ENCODE measurements at places on chromosomes 1 and 21. TPM values are rescaled to one million over a fixed set of nuclear protein-coding genes. Genes with fewer than 3 reads are reported as not detected.
A peak's percentile ranks its signal among the peaks of the same experiment; 100 is the strongest.

GRCh38 chr1:157045250-157046218 lies at the start of gene ARHGEF11:
TSS of gene ARHGEF11 (minus strand) at chr1:157045742. CDS start at chr1:157044330, 1,412 bp downstream.
- no peak within 1 kb of the TSS for H3K27ac ChIP-seq
- peak within 1 kb of the TSS; percentile 23 for H3K4me3 ChIP-seq
- DNase-seq: peak; percentile 34
- no peaks in the 10 kb centered on the region for H3K36me3 ChIP-seq

DNA sequence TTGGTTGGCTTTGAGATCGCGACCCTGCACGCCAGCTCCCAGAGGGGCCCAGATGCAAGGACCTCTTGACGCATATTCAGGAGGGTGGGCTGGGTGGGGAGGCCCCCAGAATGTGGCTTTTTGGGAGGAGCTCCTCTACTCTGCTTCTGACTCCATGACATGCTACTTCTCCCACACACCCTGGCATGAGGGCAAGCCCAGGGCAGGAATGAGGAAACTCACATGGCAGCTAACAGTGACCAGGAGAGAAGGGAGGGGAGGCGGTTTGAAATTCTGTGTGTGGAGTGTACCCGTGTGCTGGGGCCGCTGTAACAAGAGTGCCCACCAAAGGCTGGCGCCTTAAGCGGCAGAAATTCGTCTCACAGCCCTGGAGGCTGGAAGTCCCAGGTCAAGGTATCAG lies 61.3 kb upstream of the GPR153 start:
- H3K27me3 ChIP-seq: no peaks in the 10 kb centered on the region

- H3K4me1 ChIP-seq: peaks cover 25% of the 10 kb centered on the region
- H3K27ac ChIP-seq: no peak overlapping the region
- DNase-seq: no peak
- H3K27me3 ChIP-seq: peaks cover 14% of the 10 kb centered on the region
These were observed 100.8 kb downstream of the PBX1 start for GRCh38 chr1:164659621-164660411.

DNA sequence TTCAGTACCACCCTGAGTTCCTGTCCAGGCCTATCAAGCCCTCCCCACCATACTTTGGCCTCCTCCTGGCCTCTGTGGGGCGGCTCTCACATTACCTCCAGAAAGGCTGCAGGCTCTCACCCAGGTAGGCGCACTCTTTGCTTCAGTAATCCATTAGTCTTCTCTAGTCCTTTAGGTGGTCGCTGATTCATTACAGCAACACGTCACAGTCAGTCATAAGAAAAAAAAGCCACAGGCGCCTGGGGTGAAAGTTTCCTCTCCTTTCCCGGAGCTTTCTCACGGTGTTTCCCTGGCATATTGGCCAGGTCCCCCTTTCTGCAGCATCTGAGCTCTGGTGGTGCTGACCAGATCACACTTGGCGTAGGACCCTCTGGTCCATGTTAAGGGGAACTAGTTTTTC lies 12.1 kb downstream of the SLFNL1 start:
- no peak overlapping the region for H3K4me3 ChIP-seq
- no peaks in the 10 kb centered on the region for H3K27me3 ChIP-seq
- no peak overlapping the region for H3K27ac ChIP-seq

GRCh38 chr21:17658931-17659330 lies 46.2 kb upstream of the BTG3 start:
- H3K36me3 ChIP-seq: no peaks in the 10 kb centered on the region
- H3K27me3 ChIP-seq: no peaks in the 10 kb centered on the region
- H3K4me1 ChIP-seq: no peaks in the 10 kb centered on the region
- DNase-seq: no peak
- H3K4me3 ChIP-seq: no peak overlapping the region
- H3K27ac ChIP-seq: no peak overlapping the region

DNA sequence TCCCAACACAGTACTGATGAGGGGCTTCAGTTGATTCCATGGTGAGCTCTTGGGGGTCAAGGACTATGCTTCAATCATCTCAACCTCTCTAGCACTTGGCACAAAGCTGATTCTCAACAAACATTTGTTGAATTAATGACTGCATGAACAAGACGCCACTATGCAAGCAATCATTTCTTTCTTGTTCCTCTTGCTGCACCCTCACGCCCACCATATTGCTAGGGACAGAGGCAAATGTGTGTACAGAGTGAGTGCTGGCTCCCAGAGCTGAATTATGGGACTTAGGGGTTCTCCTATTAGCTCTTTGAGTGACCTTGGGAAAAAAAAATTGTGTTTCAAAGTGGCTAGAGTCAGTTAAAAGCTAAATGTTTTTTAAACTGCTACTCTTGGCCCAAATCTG lies 2.5 kb downstream of the ADAR start:
- H3K4me1 ChIP-seq: peaks cover 54% of the 10 kb centered on the region
- H3K36me3 ChIP-seq: peaks cover 20% of the 10 kb centered on the region
- H3K27me3 ChIP-seq: no peaks in the 10 kb centered on the region
- no peak for DNase-seq
- H3K27ac ChIP-seq: no peak overlapping the region

DNA sequence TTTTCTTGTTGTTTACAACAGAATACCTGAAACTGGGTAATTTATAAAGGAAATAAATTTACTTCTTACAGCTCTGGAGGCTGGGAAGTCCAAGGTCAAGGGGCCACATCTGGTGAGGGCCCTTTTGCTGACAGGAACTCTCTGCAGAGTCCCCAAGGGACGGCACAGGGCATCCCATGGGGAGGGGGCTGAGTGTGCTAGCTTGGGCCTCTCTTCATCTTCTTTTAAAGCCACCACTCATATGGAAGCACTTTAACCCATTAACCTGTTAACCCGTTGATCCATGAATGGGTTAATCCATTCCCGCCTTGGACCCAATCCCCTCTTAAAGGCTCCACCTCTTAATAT lies 76.3 kb downstream of the OBSCN start:
- no peak for DNase-seq
- no peak overlapping the region for H3K4me3 ChIP-seq
- no peak overlapping the region for H3K27ac ChIP-seq
- no peaks in the 10 kb centered on the region for H3K4me1 ChIP-seq
- H3K27me3 ChIP-seq: no peaks in the 10 kb centered on the region

DNA sequence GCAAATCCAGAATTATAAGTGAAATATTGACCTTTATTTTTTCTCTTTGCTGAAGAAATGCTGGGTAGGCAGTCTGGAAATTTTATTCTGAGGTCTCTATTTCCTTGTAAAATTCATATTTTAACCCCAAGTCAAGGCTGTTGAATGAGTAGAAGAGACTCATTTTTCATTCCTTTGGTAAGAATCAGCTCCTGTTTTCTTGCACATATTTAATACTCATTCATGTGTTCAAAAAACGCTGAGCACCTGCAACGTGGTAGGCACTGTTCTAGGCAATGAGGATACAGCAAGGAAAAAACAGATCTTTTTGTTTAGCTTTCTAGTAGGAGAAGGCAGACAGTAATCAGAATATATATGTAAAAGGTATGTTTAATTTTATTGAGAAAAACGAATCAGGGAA lies 1.5 kb downstream of the PRKAA2 start:
- H3K27me3 ChIP-seq: peaks cover 22% of the 10 kb centered on the region
- peaks cover 6% of the 10 kb centered on the region for H3K4me1 ChIP-seq
- no peak for DNase-seq
- no peaks in the 10 kb centered on the region for H3K36me3 ChIP-seq

- H3K4me1 ChIP-seq: no peaks in the 10 kb centered on the region
- peak; percentile 64 for DNase-seq
These were observed 44.4 kb upstream of the RABGAP1L start for GRCh38 chr1:174114788-174115448.

- no peaks in the 10 kb centered on the region for H3K36me3 ChIP-seq
- peaks cover 2% of the 10 kb centered on the region for H3K4me1 ChIP-seq
- no peak overlapping the region for H3K4me3 ChIP-seq
- no peaks in the 10 kb centered on the region for H3K27me3 ChIP-seq
These were observed 8.4 kb upstream of the IKBKE start for GRCh38 chr1:206461602-206462455.

- H3K4me3 ChIP-seq: no peak overlapping the region
- H3K36me3 ChIP-seq: no peaks in the 10 kb centered on the region
- DNase-seq: no peak
These were observed 38.0 kb downstream of the FOXO6 start for GRCh38 chr1:41399145-41399795.

DNA sequence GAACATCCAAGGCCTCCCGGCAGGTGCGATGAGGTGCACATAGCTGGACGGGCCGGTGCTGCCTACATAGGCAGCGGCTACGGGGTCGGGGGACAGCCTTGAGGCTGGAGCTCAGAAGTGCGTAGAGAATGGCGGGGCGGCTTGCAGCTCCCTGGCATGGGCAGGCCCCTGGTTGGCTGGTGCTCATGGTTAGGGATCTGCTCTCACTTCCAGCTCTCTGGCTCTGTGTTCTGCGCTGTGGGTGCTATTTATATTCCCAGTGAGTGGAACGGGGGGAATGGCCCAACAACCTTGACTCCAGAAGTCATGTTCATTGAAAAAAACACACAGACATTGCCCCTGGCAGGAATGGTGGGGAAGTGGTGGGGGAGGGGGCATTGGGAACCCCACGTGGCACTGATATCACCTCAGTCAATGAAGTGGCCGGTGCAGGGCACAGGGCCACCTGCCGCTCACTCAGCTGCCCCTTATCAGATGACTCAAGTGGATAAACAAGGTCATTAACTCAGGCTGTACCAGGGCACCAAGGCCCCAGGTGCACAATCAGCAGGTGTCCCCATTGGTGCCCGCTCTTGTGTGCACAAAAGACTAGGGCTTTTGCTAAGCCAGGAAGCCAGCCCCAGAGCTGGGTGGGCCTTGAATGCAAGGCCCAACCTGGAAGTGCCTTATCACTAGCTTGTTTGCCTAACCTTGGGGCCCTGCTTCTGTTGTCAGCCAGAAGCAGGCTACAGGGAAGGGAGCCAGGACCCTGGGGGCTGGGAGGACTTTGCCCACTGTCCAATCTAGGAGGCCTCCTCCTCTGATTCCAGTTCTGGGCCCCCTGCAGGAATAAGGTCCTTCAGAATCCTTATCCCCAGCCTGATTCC lies at the start of gene NR0B2:
NR0B2 (minus strand) TSS at position 222 of the 866 bp plus-strand sequence; CDS start at position 187, 35 bp downstream.
- no peaks in the 10 kb centered on the region for H3K27me3 ChIP-seq
- no peak within 1 kb of the TSS for H3K27ac ChIP-seq
- no peak for DNase-seq
- no peaks in the 10 kb centered on the region for H3K36me3 ChIP-seq
- H3K4me3 ChIP-seq: no peak within 1 kb of the TSS

GRCh38 chr1:3012456-3013291 lies 8.6 kb upstream of the ACTRT2 start:
- H3K27me3 ChIP-seq: peaks cover 3% of the 10 kb centered on the region
- peak; percentile 40 for DNase-seq
- no peaks in the 10 kb centered on the region for H3K4me1 ChIP-seq
- H3K36me3 ChIP-seq: no peaks in the 10 kb centered on the region

DNA sequence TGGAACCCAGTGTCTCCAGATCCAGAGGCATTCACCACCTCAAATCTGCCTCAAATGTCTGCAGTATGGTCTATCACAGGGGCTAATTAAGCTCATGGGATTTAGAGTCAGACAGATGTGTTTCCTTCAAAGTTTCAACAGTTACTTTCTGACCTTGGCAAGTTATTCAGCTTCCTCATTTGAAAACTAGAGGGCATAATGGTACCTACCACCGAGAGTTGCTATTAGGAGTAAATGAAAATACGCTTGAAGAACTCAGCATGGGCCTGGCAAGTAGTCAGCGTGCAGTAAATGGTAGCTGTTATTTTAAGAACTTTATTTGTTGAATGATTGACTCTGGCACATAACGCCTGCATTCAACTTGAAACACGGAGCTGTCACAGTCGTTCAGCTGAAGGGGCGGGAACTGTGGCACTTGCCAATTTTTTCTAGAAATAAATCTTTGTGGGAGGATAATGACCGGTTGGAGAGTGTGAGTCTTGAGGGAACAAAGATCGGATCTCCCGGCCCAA lies 1.2 kb upstream of the CAP1 start:
- no peaks in the 10 kb centered on the region for H3K27me3 ChIP-seq
- H3K36me3 ChIP-seq: peaks cover 9% of the 10 kb centered on the region
- H3K27ac ChIP-seq: peak overlapping the region; percentile 98
- H3K4me3 ChIP-seq: peak overlapping the region; percentile 99
- peaks cover 73% of the 10 kb centered on the region for H3K4me1 ChIP-seq

DNA sequence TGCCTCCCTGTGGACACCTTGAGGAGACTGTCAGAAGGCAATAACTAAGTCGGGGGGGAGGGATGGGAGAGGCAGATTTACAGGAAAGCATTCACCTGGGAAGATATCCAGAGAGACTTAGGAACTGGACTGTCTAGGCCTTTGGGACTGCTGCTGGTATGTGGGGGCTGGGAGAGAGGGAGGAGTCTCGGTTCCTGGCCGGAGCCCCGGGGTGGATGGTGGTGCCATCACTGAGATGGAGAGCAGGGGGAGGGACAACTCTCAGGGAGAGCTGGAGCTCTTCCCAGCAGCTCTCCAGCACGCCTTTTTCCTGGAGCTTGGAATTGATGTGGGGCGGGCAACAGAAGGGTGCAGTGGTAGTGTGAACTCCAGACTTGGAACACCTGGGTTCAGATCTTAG lies 22.1 kb downstream of the PTPRF start:
- no peaks in the 10 kb centered on the region for H3K36me3 ChIP-seq
- no peak for DNase-seq
- no peak overlapping the region for H3K4me3 ChIP-seq
- H3K27me3 ChIP-seq: no peaks in the 10 kb centered on the region
- no peak overlapping the region for H3K27ac ChIP-seq
- H3K4me1 ChIP-seq: peaks cover 4% of the 10 kb centered on the region

- no peaks in the 10 kb centered on the region for H3K36me3 ChIP-seq
- H3K27ac ChIP-seq: no peak overlapping the region
- no peak for DNase-seq
- no peak overlapping the region for H3K4me3 ChIP-seq
These were observed 53.7 kb upstream of the DNAJC6 start for GRCh38 chr1:65255656-65256050.

- peaks cover 35% of the 10 kb centered on the region for H3K4me1 ChIP-seq
- peak overlapping the region; percentile 24 for H3K27ac ChIP-seq
- peak; percentile 51 for DNase-seq
- H3K4me3 ChIP-seq: peak overlapping the region; percentile 22
These were observed 1.6 kb downstream of the UBASH3A start for GRCh38 chr21:42405064-42406013.

DNA sequence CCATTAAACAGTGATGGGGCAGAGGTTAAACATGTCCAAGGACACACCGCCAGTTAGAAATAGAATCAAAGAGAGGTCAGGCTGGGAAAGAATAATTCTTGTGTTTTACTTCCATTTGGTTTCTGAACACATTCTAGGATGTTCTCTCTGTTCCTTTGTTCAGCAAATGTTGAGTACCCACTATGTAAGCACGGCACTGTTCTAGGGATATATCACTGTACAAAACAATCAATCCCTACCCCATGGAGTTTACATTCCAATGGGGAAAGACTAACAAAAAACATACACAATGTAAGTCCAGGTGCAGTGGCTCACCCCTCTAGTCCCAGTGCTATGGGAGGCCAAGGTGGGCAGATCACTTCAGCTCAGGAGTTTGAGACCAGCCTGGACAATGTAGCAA lies 6.2 kb downstream of the MYOCOS start:
- no peak overlapping the region for H3K27ac ChIP-seq
- no peaks in the 10 kb centered on the region for H3K36me3 ChIP-seq

The TEX35 gene
- total RNA-seq: not detected

The DYRK3 gene
- 0.43 TPM for total RNA-seq

The FOXD2 gene
- total RNA-seq: 0.49 TPM

The TSEN15 gene
- total RNA-seq: 34.3 TPM

The SYT2 gene
- not detected for total RNA-seq

The CFHR2 gene
- not detected for total RNA-seq

The SMIM1 gene
- 2.6 TPM for total RNA-seq

The CRP gene
- not detected for total RNA-seq

The FALEC gene
- not detected for total RNA-seq

The PADI3 gene
- total RNA-seq: not detected

The AIRE gene
- total RNA-seq: not detected

The SPAG17 gene
- not detected for total RNA-seq

The TMOD4 gene
- 3.8 TPM for total RNA-seq

The SHISA4 gene
- not detected for total RNA-seq

The LINGO4 gene
- not detected for total RNA-seq
